Caki2 (cell line): ENCODE measurements at places on chromosomes 7 and 10. TPM values are rescaled to one million over a fixed set of nuclear protein-coding genes. Genes with fewer than 3 reads are reported as not detected.
A peak's percentile ranks its signal among the peaks of the same experiment; 100 is the strongest.

Gene TMEM139
- total RNA-seq, result 79.0 and 102 TPM in 2 replicates

Gene COL17A1
- 0.03 TPM in 1 of 2 replicates, not detected in the other for total RNA-seq

- DNase-seq, result no peak
Observed at GRCh38 chr7:67423065-67423464, 426.4 kb downstream of the TYW1 start.

DNA sequence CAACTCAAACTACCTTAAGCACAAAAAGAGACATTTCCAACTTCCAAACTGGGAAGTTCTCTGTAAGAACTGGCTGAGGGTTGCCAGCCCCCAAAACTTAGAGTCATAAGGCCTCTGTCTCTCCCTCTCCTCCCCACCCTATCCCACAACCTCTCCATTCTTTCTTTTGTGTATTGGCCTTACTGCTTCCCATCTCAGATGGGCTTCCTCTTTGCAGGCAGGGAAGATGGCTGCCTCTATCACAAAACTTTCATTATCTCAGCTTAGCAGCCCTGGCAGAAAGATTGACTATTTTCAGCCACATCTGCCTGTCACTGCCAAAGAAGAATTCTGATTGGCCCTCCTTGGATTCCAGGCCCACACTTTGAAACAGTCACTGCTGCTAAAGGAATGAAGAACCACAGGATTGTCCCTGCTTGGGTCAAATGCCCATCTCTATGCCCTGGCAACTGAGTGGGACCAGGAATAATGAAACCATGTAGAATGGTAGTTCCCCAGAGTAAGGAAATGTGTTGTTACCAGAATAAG is 58.0 kb upstream of the PRKAR2B start:
- no peak for DNase-seq

- DNase-seq, result no peak
Observed at GRCh38 chr7:3538041-3538440, 237.0 kb downstream of the SDK1 start.

Gene PLEKHA1
- total RNA-seq, result 42.6 and 58.2 TPM in 2 replicates

Gene ASAH2
- 0.47 TPM in 1 of 2 replicates, not detected in the other for total RNA-seq

GRCh38 chr7:151272405-151272804 is 23.9 kb upstream of the SMARCD3 start:
- DNase-seq, result no peak

DNA sequence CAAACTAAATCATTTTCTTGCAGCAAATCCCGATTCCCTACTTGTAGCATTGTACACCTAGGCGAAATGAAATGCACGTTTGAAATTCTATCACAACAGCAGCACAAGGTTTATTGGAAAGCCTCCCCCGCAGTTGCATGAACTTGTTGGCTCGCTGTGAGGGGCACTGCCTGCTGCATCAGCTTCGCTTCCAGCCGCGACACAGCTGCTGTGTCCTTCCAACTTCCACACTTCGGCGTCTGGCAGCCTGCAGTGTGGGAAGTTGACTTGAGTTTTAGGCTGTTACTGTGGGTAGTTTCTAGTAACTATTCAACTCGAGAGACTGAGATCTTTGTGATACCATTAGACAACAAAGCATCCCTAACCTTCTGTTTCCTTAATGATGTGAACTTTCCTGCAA is 315.8 kb upstream of the TPK1 start:
- no peak for DNase-seq

DNA sequence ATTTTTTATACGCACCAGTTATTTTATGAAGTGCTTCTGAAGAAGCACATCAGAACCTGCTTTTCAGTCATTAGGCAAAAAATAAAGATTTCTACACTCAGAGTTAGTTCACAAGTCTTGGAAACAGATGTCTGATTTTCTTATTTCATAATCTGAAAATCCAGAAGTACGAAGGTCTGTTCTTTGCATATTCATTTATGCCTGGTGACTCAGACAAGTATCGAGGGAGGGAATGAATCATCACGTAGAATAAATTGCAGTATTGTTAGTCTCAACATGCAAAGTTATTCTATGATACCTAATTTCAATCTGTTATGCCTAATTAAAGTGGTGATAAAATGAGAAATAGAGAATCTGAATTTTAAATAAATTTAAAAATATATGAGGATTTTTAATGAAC is 113.6 kb upstream of the SEM1 start:
- DNase-seq, result peak; percentile 23

DNA sequence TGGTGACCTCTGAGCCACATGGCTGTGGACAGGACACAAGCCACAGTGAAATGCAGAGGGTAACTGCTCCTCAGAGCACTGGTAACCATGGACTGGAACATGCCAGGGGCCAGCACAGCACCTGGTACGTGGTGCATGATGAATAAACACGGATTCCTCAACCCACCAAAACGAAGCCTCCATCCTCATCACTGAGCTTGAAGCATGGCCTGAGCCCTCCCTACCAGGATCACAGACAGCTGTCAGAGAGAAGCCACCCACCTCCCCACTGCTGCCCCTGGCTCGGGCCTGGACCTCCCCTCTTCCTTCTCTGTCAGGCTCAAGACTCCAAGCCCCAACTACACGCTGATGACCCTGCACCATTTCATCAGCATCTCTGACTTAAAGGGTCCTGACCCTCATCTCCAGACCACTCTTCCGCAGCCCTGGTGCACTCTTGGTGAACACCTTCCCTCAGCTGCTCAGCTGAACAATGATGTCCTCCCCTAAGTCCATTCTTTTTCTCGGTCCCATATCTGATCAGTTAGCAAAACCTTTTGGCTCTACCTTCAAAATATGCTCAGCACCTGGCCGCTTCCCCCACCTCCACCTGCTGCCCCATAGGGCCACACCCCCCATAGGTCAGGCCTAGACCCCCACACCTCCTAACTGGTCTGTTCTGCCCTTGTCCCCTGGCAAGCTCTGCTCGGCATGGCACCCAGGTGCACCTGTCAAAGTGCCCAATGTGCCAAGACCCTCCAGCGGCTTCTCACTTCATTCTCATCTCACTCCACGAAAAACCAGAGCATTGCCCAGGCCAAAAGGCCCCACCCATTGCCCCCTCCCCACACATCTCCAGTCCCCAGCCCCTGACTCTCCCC is 141.1 kb downstream of the MAPK8 start:
- no peak for DNase-seq

- DNase-seq, result peak; percentile 99
Observed at GRCh38 chr7:138752518-138753149, 45.2 kb upstream of the TMEM213 start.
